ENCODE measurements at places on chromosomes 11 and 22.

GRCh38 chr22:47810505-47811500 is 1048.4 kb downstream of the TBC1D22A start:
- DNase-seq, result no peak

GRCh38 chr11:5367448-5368074 is 16.1 kb upstream of the OR51M1 start:
- DNase-seq, result peak; percentile 76

GRCh38 chr11:61955422-61956135 is 5.4 kb downstream of the BEST1 start:
- no peak for DNase-seq

GRCh38 chr22:49303061-49303735 is 524.5 kb downstream of the BRD1 start:
- no peak for DNase-seq

DNA sequence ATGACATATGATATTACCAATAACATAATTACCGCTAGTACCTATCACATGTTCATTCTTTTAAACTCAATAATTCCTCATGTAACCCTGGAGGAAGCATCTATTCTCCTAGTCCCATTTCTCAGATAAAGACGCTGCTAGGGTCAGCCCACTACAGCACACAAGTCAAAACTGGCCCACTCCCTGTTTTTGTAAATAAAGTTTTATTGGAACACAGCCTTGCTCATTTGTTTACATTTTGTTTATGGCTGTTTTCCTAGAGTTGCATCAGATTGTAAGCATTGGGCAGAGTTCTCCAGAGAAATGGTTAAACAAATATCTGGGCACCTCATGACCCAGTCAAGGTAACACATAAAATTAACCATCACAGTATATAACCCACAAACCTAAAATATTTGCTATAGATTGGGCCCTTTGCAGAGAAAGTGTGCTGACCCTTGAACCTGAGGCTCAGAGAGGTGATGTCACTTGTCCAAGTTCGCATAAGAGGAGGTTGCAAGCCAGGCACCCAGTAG is 36.8 kb downstream of the MN1 start:
- DNase-seq, result no peak

GRCh38 chr22:38481162-38481870 is 13.4 kb downstream of the KDELR3 start:
- DNase-seq, result no peak

GRCh38 chr11:100878474-100878873 is 191.4 kb downstream of the ARHGAP42 start:
- no peak for DNase-seq

DNA sequence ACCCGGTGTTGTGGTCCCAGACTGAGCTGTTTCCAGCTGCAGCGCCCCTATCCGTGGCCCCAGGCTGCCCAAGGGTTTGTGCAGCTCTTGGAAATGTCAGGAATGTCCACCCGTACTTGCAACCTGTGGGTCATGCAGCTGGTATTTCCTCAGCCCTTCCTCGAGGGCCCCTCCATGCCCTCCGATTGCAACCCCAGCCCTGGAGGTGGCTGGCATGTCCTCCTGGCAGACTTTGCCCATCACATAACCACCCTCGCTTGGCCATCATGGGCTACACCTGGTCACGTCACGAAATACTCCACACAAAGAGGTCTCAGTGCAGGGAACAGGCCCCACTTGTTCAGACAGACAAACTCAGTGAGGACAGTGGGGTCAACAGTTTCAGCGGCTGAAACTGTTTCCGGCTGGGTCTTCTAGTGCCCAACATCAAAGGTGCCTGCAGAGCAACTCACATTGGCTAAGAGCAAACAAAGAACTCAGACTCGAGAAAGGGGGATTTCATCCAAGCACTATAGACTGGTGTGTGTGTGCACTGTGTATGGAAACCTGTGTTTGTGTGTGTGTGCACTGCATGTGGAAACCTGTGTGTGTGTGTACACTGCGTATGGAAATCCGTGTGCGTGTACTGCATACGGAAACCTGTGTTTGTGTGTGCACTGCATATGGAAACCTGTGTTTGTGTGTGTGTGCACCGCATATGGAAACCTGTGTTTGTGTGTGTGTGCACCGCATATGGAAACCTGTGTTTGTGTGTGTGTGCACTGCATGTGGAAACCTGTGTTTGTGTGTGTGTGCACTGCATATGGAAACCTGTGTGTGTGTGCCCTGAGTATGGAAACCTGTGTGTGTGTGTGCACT is 72.8 kb upstream of the CCND1 start:
- no peak for DNase-seq

- peak; percentile 99 for DNase-seq
Observed at GRCh38 chr11:518463-519202, 11.6 kb upstream of the RNH1 start.

GRCh38 chr11:95531116-95531515 is 258.5 kb downstream of the FAM76B start:
- DNase-seq, result no peak

Measured in MG63 (cell line).